Activated B cell treated with CpG ODN at 0.5 μM for 24 hours (primary cell): ENCODE measurements at places on chromosomes 2 and 18.

GRCh38 chr18:11989966-11990380 is 8.7 kb downstream of the IMPA2 start:
- DNase-seq, result no peak

GRCh38 chr2:42048299-42049220 is 739 bp downstream of the PKDCC start:
- peak; percentile 18 for DNase-seq

DNA sequence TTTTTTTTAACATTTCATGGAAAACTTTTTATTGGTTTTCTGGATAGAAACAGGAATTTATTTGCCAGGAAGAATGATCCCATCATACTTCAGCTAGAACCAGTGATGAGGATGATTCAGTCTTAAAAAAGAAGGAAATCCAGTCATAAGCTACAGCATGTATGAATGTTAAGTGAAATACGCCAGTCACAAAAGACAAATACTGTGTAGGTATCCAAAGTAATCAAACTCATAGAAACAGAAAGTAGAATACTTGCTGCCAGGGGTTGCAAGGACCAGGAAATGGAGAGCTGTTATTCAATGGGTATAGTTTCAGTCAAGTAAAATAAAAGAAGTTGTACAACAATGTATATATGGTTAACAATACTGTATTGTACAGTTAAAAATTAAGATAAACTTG is 21.3 kb downstream of the PSME4 start:
- DNase-seq, result no peak

GRCh38 chr2:57461624-57462023 is 585.0 kb upstream of the VRK2 start:
- DNase-seq, result no peak

- DNase-seq, result no peak
Observed at GRCh38 chr2:238406221-238406997, 20.3 kb upstream of the ASB1 start.

DNA sequence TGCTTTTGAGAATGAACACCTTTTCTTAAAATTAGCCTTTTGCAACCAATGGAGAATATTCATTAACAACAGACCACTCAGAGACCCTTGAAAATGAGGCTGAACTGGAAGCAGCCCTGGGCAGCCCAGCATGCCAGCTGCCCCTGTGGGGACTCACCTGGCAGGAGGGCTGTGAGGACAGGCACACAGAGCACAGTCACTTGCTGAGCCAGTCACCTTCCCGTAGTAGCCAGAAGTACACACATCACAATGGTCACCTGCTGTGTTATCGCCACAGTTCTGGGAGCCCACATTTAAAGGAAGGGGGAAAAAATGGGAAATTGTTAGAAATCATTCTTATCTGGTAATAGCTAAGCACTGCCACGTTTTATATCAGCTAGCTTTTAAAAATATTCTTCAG is 115.5 kb downstream of the LAMA1 start:
- DNase-seq, result no peak

GRCh38 chr2:193549661-193550060 is 1354.9 kb upstream of the TMEFF2 start:
- no peak for DNase-seq

- no peak for DNase-seq
Observed at GRCh38 chr2:64329848-64330247, 124.1 kb upstream of the LGALSL start.

- DNase-seq, result no peak
Observed at GRCh38 chr18:30999887-31000628, 42.5 kb downstream of the DSC3 start.

DNA sequence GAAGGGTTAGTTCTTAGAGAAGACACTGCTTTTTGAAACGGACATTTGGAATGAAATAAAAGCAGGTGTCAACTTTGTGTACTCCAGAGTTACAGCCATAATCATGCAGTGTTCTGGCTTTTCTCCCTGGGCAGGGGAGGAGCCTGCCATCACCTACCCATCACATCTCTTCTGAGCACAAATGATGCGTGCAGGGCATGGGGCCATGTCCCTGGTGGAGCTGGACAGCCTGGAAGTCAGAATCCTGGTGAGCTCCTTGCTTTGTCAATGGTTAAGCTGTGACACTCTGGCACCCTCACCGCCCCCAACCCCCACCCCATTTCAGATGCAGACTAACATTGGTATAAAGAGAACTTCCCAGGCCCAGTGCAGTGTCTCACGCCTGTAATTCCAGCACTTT is 53.1 kb downstream of the PDCL3 start:
- DNase-seq, result no peak

- no peak for DNase-seq
Observed at GRCh38 chr2:186256540-186256939, 229.5 kb upstream of the ZC3H15 start.

DNA sequence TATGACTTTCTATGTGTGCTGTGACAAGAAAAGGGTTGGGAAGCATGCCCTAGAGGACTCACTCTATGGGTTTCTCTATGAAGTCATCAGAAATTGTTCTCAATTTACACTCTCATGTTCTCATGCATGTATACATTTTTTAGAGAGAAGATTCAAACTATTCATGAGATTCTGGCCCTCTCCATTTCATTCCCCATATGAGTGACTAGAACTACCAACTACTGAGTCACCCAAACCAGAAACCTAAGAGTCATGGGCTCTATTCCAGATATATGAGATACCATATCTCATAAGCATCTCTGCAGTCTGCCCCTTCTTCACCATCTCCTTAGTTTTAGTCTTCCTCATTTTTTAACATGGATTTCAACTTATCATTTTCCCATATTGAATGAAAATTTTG is 87.7 kb downstream of the EXOC6B start:
- no peak for DNase-seq

GRCh38 chr18:63142594-63143225 is 176.9 kb downstream of the BCL2 start:
- DNase-seq, result no peak

- DNase-seq, result no peak
Observed at GRCh38 chr2:74255660-74256213, 57.3 kb downstream of the MTHFD2 start.

GRCh38 chr2:232831496-232831895 is 38.6 kb upstream of the SNORC start:
- DNase-seq, result no peak

DNA sequence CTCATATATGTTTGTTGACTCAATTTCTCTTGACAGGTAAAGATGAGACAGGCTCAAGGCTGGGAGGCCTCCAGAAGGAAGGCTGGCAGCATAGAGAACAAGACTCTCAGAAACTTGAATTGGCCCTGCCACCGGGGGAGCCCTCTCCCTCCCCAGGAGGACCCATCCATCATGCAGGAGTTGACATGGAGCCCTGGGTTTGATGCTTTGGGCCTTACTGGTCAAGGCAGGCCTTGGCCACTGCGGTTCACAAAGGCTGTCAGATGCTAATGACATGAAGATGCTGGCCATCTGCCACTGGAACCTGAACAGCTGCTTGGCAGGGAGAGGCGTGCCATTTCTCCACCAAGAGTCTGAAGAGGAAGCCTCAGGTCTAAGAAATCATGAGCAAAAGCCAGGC is 193.6 kb downstream of the MTCL1 start:
- no peak for DNase-seq

- peak; percentile 23 for DNase-seq
Observed at GRCh38 chr18:3279201-3280185, 17.6 kb downstream of the MYL12B start.

- no peak for DNase-seq
Observed at GRCh38 chr2:119282996-119283511, 59.4 kb downstream of the STEAP3 start.

- DNase-seq, result no peak
Observed at GRCh38 chr18:13192970-13193369, 25.6 kb upstream of the LDLRAD4 start.

DNA sequence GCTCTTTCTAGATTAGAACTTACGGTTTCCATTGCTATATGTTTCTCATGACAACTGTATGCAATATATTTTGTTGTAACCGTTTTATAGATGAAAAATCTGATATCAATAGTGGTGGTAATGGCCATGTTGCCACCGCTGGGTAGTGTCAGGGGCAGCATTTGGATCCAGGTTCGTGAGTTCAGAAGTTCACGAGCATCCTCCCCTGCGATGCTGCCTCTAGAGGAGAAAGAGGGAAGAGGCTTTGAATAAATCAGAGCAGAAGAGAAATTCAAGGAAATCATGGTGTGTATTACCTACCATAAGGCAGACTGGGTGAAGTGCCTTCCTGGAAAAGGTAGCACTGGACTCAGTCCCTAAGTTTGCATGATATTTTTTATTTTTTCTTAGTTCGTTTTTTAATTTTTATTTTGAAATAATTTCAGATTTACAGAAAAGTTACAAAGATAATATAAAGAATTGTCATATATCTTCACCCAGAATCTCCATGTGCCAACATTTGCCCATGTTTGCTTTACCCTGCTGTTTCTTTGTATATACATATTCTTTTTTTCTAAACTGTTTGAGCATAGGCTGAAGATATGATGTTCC is 3.3 kb upstream of the ZBTB7C start:
- DNase-seq, result no peak

GRCh38 chr2:74447230-74447999 is 5.7 kb upstream of the RTKN start:
- DNase-seq, result no peak

DNA sequence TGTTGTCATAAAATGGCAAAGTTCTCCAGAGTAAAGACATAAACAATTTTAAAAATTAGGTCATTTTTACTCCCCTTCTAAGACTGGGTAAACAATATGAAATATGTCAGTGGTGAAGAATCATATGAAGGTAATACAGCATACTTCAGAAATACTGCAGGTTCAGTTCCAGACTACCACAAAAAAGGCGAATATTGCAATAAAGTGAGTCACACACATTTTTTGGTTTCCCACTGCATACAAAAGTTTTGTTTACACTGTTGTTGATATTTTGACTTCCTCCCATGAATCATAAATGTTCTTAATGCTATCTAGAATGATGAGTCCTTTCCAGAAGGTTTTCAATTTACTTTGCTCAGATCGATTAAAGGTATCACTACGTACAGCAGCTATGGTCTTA is 73.5 kb downstream of the SMC6 start:
- no peak for DNase-seq

DNA sequence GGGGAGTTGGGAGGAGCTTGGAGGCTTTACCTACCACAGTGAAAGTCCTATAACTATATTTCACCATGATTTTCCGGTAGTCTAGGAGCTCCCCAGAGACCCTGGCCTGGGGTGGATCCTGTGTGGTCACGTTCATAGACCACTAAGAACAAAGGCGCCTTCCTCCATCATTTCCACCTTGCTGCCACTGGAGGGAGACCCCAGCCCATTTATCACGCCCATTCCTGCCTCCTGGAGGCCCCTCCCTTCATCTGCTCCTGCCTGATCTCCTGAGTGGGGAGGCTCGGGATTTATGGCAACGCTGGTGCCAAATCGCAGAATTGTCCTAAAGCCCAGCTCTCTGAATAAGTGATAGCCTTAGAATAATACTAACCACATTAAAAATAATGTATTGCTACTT is 507.6 kb upstream of the SPHKAP start:
- no peak for DNase-seq

DNA sequence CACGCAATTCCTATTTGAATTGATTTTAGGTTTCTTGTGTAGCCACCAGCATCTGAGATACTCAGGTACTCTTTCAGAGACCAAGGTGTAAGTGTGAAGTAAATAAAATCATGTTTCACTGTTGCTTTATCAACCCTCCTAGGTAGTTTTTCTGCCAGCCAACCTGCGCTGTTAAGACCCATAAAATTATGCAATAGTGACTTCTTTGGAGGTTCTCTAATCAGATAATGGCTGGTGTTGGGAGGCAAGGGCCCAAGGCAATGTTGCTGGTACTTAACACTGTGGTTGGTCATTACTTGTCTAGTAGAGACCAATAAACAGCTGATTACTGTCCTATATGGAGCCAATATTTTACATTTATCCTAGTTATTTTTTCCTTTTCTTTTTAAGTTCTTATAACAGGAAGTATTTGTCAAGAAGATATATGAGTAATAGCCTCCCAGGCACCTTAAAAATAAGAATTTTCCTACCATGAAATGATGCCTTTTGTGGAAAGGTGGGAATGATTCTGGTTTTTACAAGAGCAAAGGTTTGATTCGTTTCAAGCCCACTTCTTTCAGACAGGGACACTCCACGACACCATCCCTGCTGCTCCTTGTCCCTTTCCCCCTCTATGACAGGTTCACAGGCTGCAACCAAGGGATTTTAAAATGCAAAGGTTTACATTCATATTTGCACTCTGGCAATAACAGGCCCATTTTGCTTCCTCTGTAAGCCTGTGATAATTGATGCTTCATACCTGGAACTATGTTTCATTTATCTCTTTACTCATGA is 259.3 kb downstream of the MEIS1 start:
- no peak for DNase-seq

DNA sequence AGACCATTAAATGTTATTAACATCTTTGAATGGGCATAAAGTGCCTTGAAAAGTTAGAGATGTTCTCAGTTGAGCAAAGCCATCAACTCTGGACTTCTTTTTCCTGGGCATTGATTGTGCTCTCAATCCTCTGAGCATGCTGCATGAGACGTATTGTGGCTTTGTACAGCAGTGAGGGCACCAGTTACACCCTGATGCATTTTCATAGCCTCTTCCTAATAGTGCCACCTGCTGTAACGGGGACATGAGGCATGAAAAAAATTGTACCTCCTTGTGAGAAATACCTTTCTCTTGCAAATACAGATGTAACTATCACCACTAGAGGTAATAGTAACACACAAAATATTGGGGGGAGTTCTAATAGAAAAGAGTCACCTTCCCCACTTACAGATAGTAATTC is 697.5 kb downstream of the TMEM182 start:
- DNase-seq, result no peak

DNA sequence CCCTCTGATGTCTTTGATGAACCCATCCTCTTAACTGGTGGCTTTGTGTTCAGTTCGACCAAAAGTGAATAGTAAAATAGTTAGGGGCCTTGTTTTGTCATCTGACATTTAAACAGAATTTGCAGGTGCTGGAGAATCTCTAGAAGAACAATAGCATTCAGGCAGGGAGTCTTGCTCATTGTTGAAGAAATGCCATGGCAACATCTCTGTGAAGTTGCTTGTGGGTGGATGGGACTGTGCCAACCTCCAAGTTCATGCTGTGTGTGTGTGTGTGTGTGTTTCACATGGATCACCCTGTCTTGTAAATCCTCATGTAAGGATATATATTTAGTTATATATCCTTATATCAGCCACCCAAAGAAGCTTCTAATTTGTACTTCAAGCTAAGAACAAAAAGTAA is 66.7 kb downstream of the SKA1 start:
- no peak for DNase-seq

- DNase-seq, result no peak
Observed at GRCh38 chr2:9297156-9297555, 90.5 kb downstream of the ASAP2 start.

- no peak for DNase-seq
Observed at GRCh38 chr2:234816056-234816455, 135.8 kb upstream of the SH3BP4 start.

- DNase-seq, result no peak
Observed at GRCh38 chr2:81171447-81171846, 866.9 kb upstream of the LRRTM1 start.

DNA sequence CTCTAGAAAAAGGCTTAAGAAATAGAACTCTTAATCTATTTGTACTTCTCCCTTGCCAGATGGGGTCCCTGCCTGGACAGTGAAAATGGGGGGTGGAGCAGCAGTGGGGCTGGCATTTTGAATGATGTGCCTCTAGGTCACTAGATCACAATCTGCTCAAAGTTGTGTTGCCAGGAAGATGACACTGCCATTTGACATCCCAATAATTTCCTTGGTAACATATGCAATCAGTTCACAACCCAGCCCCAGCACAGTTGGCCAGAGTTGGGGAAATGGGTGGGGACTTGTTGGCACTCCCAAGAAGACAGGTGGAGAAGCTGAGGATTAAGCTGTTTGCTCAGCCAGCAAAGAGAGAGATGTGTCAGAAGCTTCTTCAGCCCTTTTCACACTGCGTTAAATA is 558.3 kb upstream of the KLHL29 start:
- no peak for DNase-seq

GRCh38 chr2:147847746-147848391 is 3.0 kb downstream of the ACVR2A start:
- DNase-seq, result no peak
